ENCODE measurements at places on chromosomes 3 and 15.

GRCh38 chr3:72418244-72418643 lies 430.0 kb downstream of the SHQ1 start:
- peak; percentile 33 for DNase-seq

DNA sequence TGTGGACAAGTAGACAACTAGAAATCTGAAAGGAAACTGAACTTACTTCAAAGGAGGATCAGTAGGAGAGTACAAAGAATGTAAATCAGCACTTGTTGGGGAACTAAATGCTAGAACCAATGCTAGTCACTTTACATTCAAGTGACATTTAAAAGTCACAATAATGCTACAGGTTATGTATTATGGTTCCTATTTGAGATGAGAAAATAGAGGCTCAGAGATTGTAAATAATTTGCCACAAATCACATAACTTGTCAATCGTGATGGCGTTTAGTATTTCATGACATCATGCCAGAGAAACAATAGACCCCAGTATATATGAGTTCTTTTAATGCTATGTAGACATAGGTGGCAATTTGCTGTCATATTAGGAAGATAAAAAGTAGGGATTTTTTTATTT lies 467.8 kb upstream of the CBLB start:
- DNase-seq = no peak

DNA sequence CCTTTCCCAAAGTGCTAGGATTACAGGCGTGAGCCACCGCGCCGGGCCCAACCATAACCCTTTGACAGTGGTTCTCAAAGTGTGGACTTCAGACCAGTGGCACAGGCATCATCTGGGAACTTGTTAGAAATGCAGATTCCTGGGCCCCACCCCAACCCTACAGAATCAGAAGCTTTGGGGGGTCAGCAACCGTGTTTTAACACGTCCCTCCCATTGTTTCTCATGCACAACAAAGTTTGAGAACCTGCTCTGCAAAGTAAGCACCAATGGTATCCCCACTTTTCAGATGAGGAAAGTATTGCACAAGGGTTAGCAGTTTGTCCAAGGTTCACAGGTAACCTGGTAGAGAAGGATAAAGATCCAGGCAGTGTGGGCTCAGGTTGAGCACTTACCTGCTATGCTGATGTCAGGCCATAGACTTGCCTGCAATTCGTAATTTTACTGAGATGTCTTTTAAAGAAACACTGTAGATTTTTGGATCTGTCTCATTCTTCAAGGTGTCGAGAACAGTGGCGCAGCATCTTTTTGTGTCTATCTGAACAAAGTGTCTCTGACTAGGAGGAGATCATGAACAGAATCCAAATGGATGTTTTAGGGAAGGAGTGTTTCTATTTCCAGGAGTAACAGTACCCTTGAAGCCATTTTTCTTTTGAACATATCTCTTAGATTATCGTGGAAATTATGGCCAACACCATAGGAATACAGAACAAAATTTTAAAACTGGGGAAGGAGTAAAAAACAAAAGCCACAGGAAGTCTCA lies 2.5 kb downstream of the GXYLT2 start:
- no peak for DNase-seq

DNA sequence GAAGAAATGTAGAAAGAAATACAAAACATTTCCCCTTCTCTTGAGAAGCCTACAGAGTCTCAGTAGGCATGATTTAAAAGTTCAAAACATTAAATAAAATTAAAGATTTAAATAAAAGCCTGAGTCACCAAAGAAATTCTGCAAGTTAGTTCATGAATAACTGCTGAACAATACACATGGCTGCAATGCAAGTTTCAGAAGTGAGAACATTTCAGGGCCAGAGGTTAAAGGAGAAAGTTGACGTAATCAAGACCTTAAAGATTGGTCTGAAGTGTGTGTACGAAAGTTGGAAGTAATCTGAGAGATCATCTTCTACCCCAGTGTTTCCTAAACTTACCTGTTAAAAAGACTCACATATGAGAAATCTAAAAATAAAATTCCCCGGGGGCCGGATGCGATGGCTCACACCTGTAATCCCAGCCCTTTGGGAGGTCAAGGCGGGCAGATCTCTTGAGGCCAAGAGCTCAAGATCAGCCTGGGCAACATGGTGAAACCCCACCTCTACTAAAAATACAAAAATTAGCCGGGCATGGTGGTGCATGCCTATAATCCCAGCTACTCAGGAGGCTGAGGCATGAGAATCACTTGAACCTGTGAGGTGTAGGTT lies 108.7 kb upstream of the PHLDB2 start:
- DNase-seq = peak; percentile 25

- no peak for DNase-seq
Observed at GRCh38 chr3:40022297-40022827, 213.0 kb downstream of the MYRIP start.

DNA sequence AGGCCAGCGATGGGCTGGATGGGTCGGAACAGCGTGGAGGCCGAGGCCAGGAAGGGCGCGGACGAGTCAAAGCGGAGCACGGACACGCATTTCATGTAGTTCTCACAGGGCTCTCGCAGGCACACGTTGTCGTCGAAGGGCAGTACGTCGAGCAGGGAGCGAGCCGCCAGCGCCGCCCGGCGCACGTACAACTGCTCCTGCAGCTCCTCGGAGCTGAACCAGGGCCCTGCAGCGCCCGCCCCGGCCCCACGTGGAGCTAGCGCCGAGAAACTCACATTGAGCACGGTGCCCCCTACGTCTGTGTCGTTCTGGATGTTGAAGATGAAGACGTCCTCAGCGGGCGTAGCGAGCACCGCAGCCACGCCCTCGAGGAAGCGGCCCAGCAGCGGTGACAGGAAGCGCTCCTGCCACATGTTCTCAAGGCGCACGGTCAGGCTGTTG lies 5.8 kb downstream of the CELSR3 start:
- no peak for DNase-seq

GRCh38 chr3:45607790-45608189 lies 13.2 kb downstream of the LIMD1 start:
- peak; percentile 55 for DNase-seq

- peak; percentile 24 for DNase-seq
Observed at GRCh38 chr3:179046497-179047353, 24.9 kb downstream of the ZMAT3 start.

- DNase-seq = peak; percentile 86
Observed at GRCh38 chr3:173584838-173585831, 187.6 kb downstream of the NLGN1 start.

- no peak for DNase-seq
Observed at GRCh38 chr15:91231703-91232102, 131.6 kb downstream of the SV2B start.

- peak; percentile 28 for DNase-seq
Observed at GRCh38 chr3:122940628-122941086, 86.9 kb downstream of the SEMA5B start.

- DNase-seq = no peak
Observed at GRCh38 chr3:39385456-39386090, 2.4 kb downstream of the SLC25A38 start.

- no peak for DNase-seq
Observed at GRCh38 chr3:10635446-10636076, 130.2 kb upstream of the ATP2B2 start.

DNA sequence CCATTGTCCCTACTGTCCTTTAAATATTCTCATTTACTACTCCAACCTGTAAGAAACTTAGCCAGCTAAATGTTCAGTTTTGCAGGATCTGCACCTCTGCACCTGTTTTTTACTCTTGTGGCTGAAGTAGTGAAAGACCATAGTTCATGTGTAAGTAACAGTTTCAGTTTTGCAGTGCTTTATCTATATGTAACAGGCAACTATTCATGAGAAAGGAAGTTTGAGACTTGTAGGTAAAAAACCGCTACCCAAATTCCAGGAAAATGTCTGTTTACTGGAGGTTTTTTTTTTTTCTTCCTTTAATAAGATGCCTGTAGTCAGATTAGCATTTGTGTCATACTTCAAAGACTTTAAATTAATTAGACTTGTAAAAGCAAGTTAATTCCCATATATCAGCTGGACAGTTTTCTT lies 25.4 kb upstream of the MBNL1 start:
- no peak for DNase-seq

DNA sequence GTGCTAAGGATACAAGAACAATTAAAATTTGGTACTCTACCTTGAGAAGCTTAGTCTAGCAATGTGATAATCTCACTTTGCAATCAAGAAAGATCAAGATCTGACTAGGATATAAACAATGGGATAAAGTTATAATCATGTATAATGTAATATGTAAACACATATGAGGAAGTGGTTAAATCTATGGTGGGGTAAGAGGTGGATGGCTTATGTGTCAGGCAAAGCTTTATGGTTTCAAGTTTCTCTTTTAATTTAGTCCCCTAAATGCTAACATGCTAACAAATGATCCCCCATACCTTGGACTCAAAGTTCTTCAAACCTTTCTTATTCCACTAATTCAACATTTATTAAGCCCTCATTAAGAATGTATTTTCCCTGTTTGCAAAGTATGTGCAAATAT lies 2.5 kb downstream of the RSL24D1 start:
- no peak for DNase-seq

- peak; percentile 19 for DNase-seq
Observed at GRCh38 chr15:38217788-38218609, 34.6 kb upstream of the SPRED1 start.

DNA sequence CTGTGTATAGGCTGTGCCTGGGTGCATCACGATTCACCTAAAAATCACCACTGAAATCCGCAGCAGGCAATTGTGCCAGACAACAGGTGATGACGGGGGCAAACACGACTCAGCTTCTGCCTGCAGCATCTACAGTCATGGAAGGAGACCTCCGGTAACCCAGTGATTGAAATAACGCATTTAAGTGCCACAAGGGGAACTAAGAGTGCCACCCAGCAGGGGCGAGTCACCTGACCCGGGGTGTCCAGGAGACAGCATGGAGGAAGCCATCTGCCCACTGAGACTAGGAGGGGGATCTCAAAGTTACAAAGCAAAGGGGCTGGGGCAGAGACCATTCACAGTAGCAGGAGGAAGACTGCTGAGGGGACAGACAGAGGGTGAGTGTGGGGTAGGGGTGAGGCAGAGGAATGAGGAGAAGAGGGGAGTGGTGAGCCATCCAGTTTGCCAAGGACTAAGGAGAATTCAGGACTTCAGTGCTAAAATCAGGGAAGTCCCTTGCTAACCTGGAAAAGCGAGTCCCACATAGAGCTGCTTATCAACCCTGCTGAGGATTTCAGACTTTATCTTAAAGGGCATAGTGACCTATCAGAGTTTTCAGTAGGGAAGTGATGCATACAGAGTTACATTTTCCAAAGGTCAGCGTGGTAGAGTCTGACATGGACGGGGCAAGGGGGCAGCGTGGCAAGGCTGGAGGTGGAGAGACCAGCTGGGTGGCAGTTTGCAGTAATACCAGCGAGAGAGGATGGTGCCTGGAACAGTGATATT lies 256.7 kb upstream of the HES1 start:
- no peak for DNase-seq

GRCh38 chr3:43818229-43818628 lies 127.5 kb downstream of the ABHD5 start:
- DNase-seq = no peak

GRCh38 chr3:144840866-144841265 lies 869.2 kb downstream of the DIPK2A start:
- no peak for DNase-seq

- DNase-seq = no peak
Observed at GRCh38 chr3:133206921-133207320, 168.7 kb downstream of the TMEM108 start.

GRCh38 chr3:10764259-10765051 lies 51.6 kb upstream of the SLC6A11 start:
- DNase-seq = no peak

DNA sequence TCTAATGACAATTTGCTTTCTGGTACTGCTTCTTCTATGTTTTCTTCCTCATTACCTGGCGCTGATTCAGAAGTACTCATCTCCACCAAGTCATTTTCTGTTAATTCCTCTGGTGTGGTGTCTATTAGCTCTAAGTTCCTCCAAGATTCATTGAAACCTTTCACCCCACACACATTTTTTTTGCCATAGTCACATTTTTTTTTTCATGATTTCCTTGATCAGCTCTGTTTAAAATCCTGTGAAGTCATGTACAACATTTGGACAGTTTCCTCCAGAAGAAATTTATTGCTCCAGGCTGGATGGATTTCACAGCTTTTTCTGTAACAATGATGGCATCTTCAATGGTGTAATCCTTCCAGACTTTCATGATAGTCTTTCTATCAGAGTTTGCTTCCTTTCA lies 243.2 kb upstream of the VEPH1 start:
- peak; percentile 49 for DNase-seq

DNA sequence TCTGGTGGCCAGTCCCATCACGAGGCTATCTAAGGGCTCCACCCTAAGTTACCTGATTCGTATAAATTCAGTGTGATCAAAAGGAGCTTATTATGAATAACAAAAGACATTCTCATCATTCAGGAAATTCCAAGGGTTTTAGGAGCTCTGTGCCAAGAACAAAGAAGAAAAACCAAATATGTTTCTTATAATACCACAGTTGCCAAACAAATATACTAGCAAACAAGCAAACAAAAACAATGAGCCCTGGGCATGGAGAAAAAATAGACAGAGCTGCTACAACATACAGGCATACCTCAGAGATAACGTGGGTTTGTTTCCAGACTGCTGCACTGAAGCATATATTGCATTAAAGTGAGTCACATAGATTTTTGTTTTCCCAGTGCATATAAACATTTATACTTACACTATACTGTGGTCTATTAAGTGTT lies 20.2 kb upstream of the CFAP161 start:
- DNase-seq = peak; percentile 80

- DNase-seq = peak; percentile 33
Observed at GRCh38 chr15:59237924-59238331, 31.3 kb downstream of the LDHAL6B start.

GRCh38 chr15:99051308-99051707 lies 43.7 kb upstream of the PGPEP1L start:
- no peak for DNase-seq

DNA sequence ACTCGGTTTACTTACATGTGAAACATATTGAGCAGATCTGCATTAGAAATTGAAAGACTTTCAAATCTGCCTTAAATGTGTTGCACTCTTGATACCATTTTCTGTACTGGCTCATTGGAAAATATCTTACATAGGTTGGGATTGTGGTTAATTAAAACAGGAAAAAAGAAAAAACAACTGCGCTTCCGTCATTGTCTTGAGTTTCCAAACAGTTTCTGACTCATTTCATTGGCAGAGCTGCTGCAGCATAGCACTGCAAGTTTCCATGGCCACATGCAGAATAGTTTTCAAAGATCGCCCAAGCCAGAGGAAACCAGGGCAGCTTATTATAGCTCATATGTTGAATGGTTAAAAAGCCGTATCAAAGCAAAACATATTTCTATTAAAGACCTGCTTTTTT lies 446.6 kb upstream of the BCHE start:
- DNase-seq = peak; percentile 38

GRCh38 chr3:24258727-24259600 lies 235.7 kb downstream of the THRB start:
- no peak for DNase-seq

- DNase-seq = no peak
Observed at GRCh38 chr3:195365371-195365770, 77.4 kb downstream of the ACAP2 start.

Measured in GM23248 (cell line).